ENCODE measurements at places on chromosomes 1 and 21.

- DNase-seq: no peak
Observed at GRCh38 chr21:32713726-32714125, 14.1 kb downstream of the SYNJ1 start.

DNA sequence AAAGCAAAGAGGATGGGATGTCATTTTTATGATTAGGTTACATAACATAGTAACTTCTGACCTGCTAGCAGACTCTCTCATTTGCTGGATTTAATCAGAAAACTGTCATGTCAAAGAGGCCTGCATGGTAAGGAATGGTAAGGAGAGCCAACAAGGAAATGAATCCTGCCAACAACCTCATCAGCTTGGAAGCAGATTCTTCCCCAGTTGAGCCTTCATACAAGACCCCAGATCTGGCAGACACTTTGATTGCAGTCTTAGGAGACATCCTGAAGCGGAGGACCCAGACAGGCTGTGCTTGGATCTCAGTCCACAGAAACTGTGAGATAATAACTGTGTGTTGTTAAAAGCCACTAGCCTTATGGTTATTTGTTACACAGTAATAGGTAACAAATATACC lies 27.6 kb upstream of the MARK1 start:
- no peak for DNase-seq

GRCh38 chr1:163173121-163173520 lies 29.6 kb downstream of the RGS5 start:
- DNase-seq: no peak

GRCh38 chr1:157137046-157137407 lies 1.2 kb downstream of the ETV3 start:
- DNase-seq: no peak

DNA sequence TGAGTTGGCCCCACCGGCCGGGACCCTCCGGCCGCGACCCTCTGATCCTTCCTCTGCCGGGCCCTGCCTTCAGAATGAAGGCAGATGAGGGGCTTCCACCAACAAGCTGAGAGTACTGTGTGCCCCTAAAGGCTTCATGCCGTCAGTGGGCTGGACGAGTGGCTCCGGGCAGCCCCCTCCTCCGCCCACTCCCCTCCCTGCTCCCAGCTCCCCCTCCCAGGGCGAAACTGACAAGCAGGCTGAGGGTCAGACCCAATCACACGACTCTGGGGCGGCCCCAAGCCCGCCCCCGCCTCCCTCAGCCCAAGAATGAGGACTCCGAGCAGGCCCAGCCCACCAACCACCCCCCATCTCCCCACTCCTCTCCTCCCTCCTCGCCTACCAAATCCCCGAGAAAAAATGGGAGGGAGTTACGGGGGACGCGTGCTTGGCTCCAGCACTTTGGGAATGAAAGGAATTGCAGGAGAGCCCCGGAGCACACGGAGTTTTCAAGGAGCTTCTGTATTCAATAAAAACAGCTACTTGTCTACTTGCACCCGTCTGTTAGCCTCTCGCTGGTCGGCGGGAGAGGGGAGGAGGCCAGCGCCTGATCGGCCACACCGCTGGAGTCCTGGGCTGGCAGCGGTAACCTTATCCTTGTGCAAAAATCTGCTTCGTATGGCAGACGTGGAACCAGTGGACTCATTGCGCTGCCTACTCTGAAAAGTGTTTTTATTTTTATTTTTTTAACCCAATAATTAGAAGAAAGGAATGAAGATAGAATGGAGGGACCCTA lies at the start of gene COL11A1:
TSS of gene COL11A1 (minus strand) at position 147 of the 775 bp plus-strand sequence. CDS start 344 bp downstream, outside the sequence.
- no peak for DNase-seq

DNA sequence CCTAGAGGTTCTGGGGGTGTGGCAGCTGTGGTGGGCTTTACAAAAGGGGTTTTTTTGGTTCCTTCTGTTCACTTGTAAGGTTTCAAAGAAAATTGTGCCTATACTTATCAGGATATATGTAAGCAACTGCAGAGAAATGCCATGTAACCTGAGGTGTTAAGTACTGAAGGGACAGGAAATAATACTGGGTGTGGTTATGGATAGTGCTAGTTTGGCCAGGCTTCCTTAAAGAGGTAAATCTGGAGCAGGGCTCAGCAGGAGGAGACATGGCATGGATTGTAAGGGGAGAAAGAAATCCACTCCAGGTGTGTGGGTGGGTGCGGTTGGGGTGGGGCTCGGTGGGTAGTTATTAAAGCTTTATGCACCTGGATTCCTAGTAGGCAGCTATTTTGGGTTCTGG lies 28.3 kb downstream of the KIRREL1 start:
- no peak for DNase-seq

DNA sequence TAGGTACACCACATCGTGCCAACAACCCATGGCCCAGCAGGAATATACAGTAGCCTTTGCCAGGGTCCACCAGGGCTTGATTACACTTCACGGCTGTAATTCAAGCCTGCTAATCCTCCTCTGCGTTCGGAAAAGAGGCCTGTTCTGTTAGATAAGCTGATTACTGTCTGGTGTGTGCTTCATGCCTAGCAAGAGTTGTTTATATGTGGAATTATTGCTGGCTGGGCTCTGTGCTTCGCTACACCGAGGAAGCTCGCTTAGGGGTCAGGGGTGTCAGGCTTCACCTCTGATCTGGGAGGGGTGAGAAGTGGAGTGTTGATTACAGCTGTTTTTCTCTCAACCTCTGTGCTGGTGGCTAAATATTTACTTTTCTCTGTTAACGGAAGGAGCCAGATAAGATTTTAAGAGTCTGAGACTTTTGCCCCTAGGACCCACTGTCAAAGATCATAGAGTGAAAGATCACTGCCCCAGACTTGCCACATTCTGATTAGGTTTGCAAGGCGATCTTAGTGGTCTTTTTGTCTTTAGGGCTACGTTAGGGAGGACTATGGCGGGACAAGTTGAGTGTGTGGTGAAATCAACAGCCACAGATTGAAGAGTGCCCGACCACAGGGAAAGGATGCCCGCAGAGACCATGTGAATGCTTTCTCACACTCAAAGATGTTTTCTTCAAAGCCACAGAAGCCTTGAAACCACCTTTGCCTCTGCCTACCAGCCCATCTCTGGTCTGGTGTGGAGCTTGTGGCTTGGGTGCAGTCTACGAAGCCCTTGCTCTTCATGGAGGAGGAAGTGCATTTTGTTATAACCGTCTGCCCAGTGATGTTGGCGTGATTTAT lies 216.1 kb downstream of the PBX1 start:
- no peak for DNase-seq

GRCh38 chr1:91877574-91878208 lies 8.3 kb downstream of the TGFBR3 start:
- no peak for DNase-seq

- no peak for DNase-seq
Observed at GRCh38 chr1:186291271-186291670, 83.8 kb downstream of the TPR start.

DNA sequence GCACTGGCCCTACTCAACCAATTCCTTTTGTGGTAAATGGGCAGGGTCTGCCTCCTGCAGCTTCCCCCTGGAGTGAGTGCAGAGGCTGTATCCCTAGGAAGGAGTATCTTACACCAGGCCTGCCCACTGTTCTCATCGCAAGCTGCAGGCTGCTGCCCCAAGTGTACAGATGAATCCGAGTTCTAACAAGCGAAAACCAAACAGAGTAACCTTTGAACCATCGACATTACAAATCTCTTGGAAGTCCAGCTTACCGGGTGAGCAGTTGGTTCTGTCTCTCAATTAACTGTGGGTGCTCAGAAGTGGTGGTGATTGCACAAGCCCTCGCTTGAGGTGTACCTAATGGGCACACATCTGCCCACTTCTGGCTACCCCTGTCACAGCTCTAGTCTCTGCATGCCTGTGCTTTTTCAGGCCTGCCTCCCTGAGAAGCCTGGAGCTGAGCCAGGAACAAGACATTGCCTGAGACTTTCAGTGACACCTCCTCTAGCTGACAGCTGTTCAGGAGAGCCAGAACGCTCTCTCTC lies 22.7 kb downstream of the INAVA start:
- no peak for DNase-seq

DNA sequence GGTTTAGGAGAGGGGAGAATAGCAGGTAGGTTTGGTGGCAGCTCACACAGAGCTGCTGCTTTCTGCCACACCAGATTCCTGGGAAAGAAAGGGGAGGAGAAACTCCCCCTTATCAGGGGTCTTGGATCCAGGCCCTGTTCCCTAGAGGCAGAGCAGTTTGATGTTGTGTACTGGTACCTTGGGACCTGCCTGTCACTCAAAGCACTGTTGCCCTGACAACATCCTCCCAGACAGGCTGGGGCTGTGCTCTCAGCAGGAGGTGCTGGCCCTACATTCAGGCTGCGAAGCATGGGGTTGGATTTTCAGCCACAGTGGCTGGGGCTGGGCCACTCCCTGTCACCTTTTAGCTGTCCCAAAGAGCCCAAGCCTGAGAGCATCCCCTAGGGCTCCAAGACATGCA lies 188.0 kb downstream of the GRIK3 start:
- DNase-seq: no peak

DNA sequence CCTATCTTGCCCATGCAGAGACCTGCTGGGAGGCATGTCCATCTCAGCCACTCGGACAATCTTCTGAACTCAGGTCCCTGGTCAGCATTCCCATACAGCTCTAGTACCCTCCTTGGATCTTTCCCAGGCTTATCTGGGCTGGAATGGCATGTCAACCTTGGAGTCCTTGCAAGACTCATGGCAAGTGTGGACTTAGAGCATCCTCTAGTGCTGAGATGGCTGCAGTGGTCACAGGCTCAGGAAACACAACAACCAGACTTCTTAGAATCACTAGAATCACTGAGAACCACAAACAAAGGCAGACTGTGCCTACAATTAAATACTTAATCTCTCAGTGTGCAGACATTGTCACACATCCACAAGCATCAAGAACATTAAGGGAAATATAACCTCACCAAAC lies 73.1 kb upstream of the TSHB start:
- DNase-seq: no peak

GRCh38 chr1:90486996-90487395 lies 230.1 kb downstream of the BARHL2 start:
- DNase-seq: no peak

- no peak for DNase-seq
Observed at GRCh38 chr1:47783638-47784496, 213.3 kb downstream of the TRABD2B start.

DNA sequence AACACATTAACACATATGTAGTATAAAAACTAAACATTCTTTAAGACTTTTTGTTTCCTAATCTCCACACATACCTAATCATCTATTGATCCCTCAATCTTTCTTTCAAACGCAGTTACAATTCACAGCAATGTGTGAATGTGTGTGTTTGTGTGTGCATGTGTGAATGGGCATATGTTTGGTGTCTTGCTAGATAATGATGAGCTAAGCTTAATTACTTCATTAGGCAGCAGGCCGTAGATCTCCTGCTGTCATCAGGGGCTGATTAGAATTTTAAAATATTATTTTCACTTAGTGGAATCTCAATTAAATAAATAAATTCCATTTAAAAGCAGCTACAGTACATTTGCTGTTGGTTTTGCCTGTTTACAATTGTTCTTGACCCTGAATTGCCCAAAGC lies 187.8 kb upstream of the LHX8 start:
- no peak for DNase-seq

- peak; percentile 58 for DNase-seq
Observed at GRCh38 chr1:153357076-153357852, 390 bp upstream of the S100A9 start.

- no peak for DNase-seq
Observed at GRCh38 chr1:171160211-171160610, 24.9 kb upstream of the FMO2 start.

DNA sequence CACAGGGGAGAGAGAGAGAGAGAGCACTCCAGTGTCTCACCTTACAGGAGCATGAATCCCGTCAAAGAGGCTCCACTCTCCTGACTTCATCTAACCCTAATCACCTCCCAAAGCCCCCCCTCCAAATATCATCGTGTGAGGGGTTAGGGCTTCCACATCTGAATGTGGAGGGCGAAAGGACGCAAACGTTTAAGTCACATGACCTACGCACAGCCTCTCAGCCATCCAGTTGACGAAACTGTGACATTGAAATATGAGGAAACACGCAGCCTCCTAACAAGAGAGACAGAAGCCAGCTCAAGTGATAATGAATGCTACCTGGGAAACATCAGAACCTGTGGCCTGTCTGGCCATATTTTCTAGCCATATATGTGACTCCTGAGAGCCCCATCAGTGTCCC lies 63.7 kb downstream of the MATN1 start:
- no peak for DNase-seq

DNA sequence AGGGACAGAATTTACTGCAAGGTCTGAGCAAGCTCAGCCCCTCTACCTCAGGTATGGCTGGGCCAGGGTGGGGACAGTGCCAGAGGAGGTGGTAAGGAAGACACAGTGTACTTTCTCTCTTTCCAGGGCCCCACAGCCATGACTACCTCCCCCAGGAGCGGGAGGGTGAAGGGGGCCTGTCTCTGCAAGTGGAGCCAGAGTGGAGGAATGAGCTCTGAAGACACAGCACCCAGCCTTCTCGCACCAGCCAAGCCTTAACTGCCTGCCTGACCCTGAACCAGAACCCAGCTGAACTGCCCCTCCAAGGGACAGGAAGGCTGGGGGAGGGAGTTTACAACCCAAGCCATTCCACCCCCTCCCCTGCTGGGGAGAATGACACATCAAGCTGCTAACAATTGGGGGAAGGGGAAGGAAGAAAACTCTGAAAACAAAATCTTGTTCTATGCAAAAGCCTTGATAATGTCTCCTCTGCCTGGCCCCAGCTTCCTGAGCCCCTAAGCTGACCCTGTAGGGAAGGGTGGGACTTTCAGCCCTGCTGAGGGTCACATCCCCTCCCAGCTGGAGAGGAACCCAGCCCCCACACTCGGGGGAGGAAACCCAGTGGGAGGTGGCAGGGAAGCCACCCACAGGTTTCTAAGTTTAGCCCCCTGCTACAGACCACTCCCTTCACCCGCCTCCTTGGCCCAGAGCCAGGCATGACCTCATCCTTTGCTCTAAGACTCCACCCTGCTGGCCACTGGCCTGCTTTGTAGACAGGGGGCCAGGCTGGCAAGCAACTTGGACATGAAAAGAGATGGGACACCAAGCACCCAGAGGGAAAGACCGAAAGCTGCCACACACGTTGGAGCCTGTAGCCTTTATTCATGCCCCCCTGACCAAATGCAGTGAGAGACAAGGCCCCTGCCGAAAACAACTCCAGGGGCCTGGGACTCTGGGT lies 6.4 kb downstream of the RHOC start:
- DNase-seq: peak; percentile 77

DNA sequence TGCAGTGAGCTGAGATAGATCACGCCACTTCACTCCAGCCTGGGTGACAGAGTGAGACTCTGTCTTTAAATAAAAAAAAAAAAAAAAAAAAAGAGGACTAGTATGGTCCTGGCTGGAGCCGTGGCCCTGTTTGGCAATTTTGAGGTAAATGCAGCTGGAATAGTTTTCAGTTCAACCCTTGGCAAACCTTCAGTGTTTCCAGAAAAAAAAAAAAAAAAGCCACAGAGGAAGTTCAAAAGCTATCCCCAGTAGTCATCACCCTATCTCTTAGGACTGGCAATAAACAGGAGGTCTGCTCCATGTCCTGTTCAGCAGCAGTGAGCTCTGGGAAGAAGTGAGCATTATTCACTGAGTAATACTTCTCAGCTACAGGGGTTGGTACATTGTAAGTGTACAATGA lies 56.8 kb upstream of the ERRFI1 start:
- DNase-seq: no peak

- DNase-seq: no peak
Observed at GRCh38 chr1:240116831-240117769, 25.4 kb downstream of the FMN2 start.

- no peak for DNase-seq
Observed at GRCh38 chr21:32334980-32335531, 36.4 kb downstream of the MRAP start.

Measured in bone marrow (tissue), 2 donors.